ENCODE measurements at places on chromosomes 7 and 10.

- peak; percentile 27 for DNase-seq
Observed at GRCh38 chr10:10992072-10992471, 25.6 kb upstream of the CELF2 start.

GRCh38 chr10:88172159-88172558 is 308.7 kb downstream of the PTEN start:
- DNase-seq, result no peak

- DNase-seq, result no peak
Observed at GRCh38 chr7:115135146-115135545, 213.3 kb downstream of the MDFIC start.

DNA sequence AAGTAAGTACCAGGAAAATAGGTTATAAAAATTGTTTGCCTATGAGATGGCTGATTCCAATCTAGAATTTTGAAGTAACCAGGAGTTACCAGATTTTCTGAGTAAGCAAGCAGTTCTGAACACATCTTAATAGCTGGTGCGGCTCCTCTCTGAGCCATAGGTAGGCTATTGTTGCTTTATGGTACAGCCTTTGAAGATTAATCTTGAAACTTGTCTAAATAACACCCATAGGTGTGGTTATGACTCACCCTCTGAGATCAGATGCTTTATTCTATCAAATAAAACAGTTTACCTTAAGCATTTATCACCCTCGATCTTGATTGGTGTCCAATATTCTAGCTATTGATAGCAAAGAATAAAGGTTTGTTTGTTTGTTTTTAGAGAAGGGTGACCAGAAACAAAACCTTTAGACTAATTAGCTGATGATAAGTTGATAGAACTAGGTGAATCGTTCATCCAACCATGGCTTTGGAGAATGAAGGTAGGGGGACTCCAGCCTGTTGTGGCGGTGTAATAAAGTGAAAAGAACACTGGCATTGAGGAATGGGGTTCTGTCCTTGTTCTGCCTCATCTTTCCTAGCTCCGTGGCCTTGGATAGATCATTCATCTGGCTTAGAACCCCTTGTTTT is 72.2 kb downstream of the VTI1A start:
- DNase-seq, result no peak

GRCh38 chr7:664997-665735 is 61.3 kb upstream of the DNAAF5 start:
- DNase-seq, result peak; percentile 63

GRCh38 chr10:614790-615582 is 74.5 kb downstream of the DIP2C start:
- no peak for DNase-seq

Data from fibroblast of the aortic adventitia (primary cell).